PC-9 (cell line): ENCODE measurements at places on chromosomes 3 and 15. TPM values are rescaled to one million over a fixed set of nuclear protein-coding genes. Genes with fewer than 3 reads are reported as not detected.

Gene SPTSSB
- total RNA-seq: 1.2 and 4.0 TPM in 2 replicates

Gene CD86
- not detected in 2 replicates for total RNA-seq

Gene C3orf80
- total RNA-seq: not detected in 2 replicates

Gene GABRR3
- not detected in 2 replicates for total RNA-seq

DNA sequence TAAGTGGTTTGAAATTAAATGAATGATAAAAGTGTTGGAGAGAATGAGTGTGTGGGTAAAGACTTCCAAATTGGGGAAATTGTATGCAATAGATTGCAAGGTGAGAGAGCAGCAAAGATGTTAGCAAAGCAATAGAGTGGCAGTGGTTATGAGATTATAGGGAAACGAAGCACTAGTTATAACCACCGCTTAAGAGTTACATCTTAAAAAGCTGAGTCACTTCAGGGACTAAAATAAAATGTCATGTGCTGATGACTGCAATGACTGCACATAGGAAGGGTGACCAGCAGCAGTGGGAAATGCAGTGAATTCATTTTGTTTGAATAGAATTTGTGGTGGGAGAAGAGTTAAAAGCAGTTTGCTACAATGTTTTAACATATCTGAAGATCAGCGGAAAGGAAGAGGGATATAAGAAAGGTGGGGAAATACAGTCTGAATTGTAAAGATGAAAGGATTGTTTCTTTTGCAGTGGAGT lies 127.3 kb downstream of the RAP2B start:
- H3K4me1 ChIP-seq: peaks cover 15% of the 10 kb centered on the region
- H3K4me3 ChIP-seq: no peak overlapping the region
- no peak for DNase-seq
- H3K27me3 ChIP-seq: no peaks in the 10 kb centered on the region

Gene RARB
- 0.75 and 1.0 TPM in 2 replicates for total RNA-seq

DNA sequence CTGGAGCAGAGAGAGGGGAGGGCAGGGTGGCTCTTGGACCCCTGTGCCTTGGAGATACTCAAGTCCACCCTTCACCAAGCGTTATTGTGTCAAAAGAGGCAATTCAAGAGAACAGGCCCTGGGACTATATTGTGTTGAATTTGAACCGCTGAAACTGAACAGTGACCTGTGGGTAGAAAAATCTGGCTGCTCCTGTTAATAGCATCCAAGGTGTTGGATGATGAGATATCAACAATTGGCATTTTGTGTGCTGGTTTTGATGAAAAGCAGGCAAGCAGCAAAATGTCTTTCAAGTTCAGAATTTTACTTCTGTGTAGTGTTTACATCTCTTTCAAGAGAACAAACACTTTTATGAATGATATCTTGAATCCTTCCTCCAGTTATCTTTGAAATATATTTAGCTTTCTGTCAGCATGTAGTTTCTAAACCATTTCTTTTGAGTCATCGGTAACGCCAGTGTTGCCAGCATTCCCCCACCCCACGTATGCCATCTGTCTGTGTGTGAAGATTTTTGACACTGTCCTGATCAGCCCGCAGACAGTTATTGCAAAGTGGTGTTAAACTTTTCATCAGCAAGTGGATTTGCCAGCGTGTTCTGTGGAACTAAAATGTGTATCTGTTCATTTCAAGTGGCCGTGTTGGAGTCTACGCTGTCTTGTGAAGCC lies 34.8 kb downstream of the PDHB start:
- no peak overlapping the region for H3K4me3 ChIP-seq
- peaks cover 5% of the 10 kb centered on the region; the same call in 1 of the 2 replicates for H3K36me3 ChIP-seq
- H3K27ac ChIP-seq: no peak overlapping the region
- no peak for DNase-seq
- no peaks in the 10 kb centered on the region for H3K27me3 ChIP-seq
- H3K4me1 ChIP-seq: no peaks in the 10 kb centered on the region

DNA sequence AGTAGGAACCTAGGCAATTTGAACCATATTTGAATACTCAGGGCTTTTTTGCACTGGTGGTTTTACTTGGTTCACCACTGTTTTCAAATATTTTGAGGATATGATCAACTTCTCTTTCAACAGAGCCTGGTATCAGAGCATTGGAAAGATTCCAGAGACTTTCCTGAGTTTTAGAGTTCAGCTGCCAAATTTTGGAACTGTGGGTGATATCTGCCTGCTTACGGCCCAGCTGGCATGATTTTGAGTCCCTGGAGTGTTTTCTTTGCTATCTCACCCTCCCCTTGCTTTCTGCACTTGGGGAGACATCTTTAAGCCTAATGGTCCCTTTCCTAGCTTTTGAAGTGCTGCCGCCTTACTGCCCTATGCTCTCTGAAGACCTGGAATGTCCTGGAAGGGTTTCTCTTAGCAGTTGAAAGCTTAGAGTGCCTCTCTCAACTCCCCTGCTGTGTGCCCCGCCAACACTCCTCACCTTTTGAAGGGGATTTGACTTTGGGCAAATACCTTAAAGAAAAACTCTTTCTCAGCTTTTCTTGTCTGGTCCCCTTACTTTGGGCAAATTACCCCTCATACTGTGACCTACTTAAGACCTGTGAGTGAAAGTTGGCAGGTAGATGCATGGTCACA lies 539.1 kb downstream of the MFSD1 start:
- no peaks in the 10 kb centered on the region for H3K4me1 ChIP-seq
- no peaks in the 10 kb centered on the region for H3K36me3 ChIP-seq
- H3K4me3 ChIP-seq: no peak overlapping the region
- no peak for DNase-seq
- no peaks in the 10 kb centered on the region for H3K27me3 ChIP-seq
- H3K27ac ChIP-seq: no peak overlapping the region

- DNase-seq: no peak
- no peak overlapping the region for H3K4me3 ChIP-seq
- H3K4me1 ChIP-seq: no peaks in the 10 kb centered on the region
- H3K27me3 ChIP-seq: no peaks in the 10 kb centered on the region
- peaks cover 4% of the 10 kb centered on the region; the same call in 1 of the 2 replicates for H3K36me3 ChIP-seq
Measured at GRCh38 chr15:42165106-42165505, 8.7 kb upstream of the PLA2G4F start.

GRCh38 chr3:165835431-165835830 lies 1.8 kb downstream of the BCHE start:
- no peaks in the 10 kb centered on the region for H3K4me1 ChIP-seq
- no peak for DNase-seq
- no peaks in the 10 kb centered on the region for H3K27me3 ChIP-seq
- no peak overlapping the region for H3K27ac ChIP-seq
- H3K4me3 ChIP-seq: no peak overlapping the region

- H3K27ac ChIP-seq: no peak overlapping the region
- H3K4me1 ChIP-seq: no peaks in the 10 kb centered on the region
- no peaks in the 10 kb centered on the region for H3K36me3 ChIP-seq
- H3K27me3 ChIP-seq: no peaks in the 10 kb centered on the region
- no peak overlapping the region for H3K4me3 ChIP-seq
Measured at GRCh38 chr3:138465925-138466324, 31.5 kb downstream of the ESYT3 start.
